Type B pancreatic cell (in vitro differentiated cells): ENCODE measurements at places on chromosomes 16 and 17.

GRCh38 chr17:55299162-55299838 lies 34.5 kb downstream of the HLF start:
- no peak for DNase-seq

DNA sequence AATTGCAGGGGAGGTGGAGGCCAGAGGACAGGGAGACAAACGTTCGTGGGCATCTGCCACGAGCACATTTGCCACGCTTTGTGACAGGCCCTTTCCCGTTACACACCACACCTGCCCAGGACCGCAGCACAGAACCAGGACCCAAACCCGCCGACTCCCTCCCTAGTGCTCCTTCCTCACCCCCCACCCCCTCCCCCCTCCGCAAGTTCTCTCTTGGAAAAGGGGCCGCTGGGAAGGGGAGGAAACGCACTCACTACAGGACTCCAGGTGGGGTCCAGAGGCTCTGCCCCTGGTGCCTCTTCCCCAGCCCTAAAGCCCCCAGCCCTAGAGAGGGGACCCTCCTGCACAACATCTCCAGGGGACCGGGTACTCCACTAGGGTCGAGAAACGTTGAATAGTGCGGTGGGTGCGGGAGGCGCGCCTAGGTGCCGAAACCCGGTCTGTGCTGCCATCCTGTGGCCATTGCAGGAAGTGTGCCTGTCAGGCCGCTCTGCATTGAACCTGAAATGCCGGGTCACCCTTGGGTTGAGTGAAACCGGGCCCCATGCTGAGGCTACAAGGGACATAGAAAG lies 21.9 kb upstream of the EIF1 start:
- peak; percentile 88 for DNase-seq

DNA sequence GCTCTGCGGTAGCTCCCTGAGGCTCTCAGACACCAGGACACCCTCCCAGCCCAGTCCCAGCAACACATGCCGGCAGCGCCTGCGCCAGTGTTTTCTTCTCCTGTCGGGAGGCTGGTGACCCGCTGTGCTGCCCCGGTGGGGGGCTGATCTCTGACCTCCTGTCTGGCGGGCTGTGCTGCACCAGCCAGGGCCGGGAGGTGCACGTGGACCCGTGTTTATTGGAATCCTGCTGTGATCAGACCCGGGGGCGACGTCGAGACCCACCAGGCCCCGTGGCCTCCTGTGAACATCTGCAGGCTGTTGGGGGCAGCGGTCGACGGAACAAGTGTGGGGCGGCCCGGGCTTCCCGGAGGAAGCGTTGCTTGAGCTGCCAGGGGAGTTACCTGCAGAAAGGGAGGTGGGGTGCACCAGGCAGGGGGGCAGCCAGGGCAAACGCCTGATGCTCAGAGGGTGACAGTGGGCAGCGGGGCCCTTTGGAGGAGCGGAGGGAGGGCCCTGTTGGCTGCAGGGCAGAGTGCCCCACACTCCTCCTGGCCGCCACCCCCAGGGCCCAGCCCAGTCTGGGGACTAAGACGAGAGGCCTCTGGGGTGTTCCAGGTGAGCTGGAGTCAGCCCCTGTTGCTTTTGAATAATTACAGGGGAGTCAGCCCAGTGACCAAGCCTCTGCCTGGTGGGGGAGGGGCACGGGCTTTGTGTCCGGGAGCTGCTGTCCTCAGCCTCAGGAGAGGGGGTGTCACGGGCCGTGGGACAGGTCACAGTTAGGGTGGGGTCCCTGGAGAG lies 2.3 kb upstream of the SSTR5 start:
- no peak for DNase-seq

GRCh38 chr17:49022391-49022941 lies 25.3 kb downstream of the IGF2BP1 start:
- no peak for DNase-seq

DNA sequence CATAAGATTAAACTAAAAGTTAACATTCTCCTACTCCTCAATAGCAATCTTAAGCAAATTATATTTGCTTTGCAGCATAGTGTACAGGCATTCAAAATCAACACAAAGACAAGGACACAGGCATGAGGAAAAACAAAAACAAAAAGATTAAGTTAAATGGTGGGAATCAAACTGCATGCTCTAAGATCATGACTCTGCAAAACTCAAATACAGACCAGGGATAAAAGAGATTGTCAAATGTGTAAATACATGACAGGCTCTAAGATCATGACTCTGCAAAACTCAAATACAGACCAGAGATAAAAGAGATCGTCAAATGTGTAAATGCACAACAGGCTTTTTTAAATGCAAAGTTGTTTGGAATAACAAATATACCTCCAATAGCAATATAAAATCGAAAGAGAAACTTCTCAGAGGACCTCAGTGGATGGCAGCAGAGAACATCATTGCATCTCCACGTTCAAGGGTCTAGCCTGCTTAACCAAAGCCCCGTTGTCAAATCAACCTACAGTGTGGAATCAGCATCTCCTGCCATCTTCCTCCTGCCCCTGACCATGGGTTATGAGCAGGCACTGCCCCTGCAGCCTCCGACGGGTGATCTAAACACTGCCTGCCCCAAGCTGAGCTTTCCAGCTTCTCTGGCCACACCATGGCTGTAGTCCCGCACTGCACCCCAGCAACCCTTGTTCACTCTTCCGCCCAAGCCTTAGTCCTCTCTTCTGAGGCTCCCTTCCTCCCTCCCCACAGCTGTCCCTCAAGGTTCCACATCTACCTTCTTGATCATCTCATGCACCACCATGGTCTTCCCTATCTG lies 446.1 kb downstream of the SOX9 start:
- DNase-seq, result no peak

GRCh38 chr16:58077796-58078195 lies 51.4 kb downstream of the CFAP20 start:
- DNase-seq, result no peak

DNA sequence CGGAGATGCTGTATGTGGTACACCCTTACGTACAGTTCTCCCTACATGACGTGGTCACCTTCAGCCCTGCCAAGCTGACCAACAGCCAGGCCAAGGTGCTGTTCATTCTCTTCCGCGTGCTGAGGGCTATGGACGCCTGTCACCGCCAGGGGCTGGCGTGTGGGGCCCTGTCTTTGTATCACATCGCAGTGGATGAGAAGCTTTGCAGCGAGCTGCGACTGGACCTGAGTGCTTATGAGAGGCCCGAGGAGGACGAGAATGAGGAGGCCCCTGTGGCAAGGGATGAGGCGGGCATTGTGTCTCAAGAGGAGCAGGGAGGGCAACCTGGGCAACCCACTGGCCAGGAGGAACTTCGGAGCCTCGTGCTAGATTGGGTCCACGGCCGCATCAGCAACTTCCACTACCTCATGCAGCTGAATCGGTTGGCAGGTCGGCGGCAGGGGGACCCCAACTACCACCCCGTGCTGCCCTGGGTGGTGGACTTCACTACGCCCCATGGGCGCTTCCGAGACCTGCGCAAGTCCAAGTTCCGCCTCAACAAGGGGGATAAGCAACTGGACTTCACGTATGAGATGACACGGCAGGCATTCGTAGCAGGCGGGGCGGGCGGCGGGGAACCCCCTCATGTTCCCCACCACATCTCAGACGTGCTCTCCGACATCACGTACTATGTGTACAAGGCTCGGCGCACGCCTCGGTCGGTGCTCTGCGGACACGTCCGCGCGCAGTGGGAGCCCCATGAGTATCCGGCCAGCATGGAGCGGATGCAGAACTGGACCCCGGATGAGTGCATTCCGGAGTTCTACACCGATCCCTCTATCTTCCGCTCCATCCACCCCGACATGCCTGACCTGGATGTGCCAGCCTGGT lies 1.4 kb downstream of the WDR81 start:
- DNase-seq, result no peak

GRCh38 chr17:41595585-41595984 lies 8.9 kb upstream of the KRT14 start:
- no peak for DNase-seq

DNA sequence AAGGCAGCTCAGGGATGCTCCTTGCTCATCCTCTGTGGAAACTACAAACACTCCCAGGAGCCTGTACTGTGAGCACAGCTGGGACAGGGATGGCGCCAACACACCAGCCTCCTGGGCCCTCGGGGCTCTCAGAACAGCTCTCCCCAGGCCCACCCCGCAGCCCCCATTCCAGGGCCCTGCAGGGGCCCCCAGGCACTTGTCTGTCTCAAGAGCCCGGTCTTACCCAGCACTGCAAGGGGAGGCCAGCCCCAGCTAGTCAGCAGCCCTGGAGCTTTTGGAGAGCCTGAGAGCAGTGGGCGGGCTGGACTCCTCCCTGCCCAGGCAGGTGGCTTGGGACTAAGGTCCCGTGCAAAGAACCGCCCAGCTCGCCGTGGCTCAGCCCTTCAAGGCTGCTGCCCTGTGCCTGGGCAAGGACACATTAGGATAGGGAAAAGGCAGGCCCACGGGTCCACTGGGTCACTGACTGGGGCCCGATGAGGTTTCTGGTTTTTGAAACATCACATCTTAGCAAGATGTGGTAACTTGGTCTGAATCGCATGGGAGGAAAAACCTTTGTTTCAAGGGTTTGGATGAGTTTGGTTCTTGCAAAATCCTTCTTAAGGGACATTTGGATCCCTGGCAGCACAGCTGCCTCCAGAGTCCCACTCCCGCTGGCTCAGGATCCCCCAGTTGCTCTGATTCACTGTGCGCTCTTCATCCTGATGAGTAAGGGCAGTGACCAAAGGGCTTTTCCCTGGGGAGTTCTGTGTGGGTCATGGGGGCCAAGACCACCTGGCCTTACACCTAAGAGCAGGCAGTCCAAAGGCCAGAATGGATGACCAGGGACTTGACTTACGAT lies 2.8 kb downstream of the DNASE1L2 start:
- DNase-seq, result no peak

DNA sequence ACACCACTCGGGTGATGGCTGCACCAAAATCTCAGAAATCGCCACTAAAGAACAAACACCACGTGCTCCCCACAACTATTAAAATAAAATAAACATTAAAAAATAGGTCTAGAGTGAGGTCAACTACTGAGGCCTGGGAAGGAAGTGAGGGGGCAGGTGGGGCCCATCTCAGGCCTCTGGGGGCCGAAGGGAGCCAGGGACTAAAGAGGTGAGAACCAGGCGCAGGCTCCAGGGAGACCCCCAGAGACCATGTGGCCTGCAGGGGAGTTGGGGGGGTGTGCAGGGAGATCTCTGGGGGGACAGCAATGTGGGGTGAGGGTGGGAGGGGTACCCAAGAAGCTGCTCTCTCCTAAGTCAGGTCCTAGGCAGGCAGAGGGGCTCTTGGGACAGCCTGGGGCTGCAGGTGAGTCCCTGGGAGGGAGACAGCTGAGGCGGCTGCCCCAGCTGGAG lies 111.3 kb upstream of the SMURF2 start:
- no peak for DNase-seq

DNA sequence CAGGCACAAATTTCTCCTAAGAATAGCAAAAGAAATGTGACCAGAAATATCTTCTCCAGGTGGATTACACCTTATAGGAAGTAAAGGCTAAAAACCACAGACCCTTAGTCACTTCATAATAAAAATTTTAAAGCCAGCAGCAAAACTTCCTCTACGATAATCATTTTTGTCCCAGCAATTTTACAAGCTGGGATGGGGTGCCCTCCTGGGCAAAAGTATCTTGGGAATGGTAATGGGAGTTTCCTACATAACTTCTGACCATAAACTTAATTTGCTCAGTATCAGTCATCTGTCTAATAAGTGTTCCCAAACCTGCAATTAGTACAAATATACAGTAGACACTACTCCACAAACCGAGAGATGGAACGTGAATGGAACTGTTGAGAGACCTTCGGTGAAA lies 3.0 kb downstream of the PHF12 start:
- DNase-seq, result no peak

- DNase-seq, result no peak
Measured at GRCh38 chr17:3740611-3741073, 16.9 kb downstream of the HASPIN start.

DNA sequence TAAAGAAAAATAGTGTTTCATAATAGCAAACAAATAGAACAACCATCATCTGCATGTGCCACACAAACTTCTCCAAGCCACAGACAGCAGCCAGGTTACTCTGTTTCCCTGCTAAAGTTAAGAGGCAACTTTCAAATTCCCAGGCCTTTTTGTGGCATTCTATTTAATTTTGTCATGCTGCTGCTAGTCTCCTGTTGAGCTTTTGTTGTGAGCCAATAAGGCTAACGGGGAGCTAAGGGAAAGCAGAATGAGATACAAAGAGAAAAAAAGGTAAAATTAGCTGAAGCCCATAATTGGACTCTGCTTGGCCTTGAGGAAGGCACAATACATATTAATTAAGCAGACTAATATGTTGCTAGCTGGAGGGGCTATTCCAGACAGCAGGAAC lies 74.7 kb upstream of the GNAO1 start:
- no peak for DNase-seq

DNA sequence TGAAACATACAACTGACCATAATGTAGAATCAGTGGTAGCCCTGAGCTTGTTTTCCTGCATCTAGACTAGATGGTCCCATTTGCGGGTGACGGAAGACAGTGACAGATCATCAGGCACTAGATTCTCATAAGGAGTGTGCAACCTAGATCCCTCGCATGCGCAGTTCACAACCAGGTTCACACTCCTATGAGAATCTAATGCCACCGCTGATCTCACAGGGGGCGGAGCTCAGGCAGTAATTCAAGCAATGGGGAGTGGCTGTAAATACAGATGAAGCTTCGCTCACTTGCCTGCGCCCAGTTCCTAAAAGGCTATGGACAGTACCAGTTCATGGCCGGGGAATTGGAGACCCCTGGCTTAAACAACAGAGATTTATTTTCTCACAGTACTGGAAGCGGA lies 656.3 kb downstream of the HS3ST4 start:
- DNase-seq, result no peak

GRCh38 chr16:56708525-56709442 lies 21.1 kb upstream of the NUP93 start:
- no peak for DNase-seq

GRCh38 chr17:81164371-81165245 lies 699 bp upstream of the PVALEF start:
- no peak for DNase-seq

- DNase-seq, result no peak
Measured at GRCh38 chr17:74096456-74096855, 107.0 kb upstream of the RPL38 start.
